Stimulated activated CD8-positive, alpha-beta memory T cell treated with anti-CD3 and anti-CD28 coated beads, Interleukin-2, amount 100 ng/mL, for 48 hours (primary cell): ENCODE measurements at places on chromosomes 4 and X.

DNA sequence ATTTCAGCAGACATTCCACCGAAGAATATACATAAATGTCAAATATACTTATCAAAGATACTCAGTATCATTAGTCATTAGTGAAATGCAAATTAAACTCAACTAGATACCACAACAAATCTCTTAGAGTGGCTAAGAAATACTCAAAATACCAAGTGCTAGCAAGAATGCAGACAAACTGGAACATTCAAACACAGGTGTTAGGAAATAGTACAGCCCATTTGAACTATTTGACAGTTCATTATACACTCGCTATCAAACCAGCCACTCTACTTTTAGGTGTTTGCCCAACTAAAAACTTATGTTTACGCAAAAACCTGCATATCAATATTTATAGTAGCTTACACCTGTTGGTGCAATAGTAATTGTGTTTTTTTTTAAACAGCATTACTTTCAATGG lies 8.8 kb downstream of the ADAM29 start:
- no peak for DNase-seq

GRCh38 chr4:184843984-184844554 lies 18.3 kb upstream of the ACSL1 start:
- no peak for DNase-seq

- DNase-seq = no peak
These were observed 708.4 kb upstream of the FRG1 start for GRCh38 chr4:189232274-189232673.

GRCh38 chr4:100289946-100290345 lies 99.7 kb upstream of the DDIT4L start:
- DNase-seq = no peak

DNA sequence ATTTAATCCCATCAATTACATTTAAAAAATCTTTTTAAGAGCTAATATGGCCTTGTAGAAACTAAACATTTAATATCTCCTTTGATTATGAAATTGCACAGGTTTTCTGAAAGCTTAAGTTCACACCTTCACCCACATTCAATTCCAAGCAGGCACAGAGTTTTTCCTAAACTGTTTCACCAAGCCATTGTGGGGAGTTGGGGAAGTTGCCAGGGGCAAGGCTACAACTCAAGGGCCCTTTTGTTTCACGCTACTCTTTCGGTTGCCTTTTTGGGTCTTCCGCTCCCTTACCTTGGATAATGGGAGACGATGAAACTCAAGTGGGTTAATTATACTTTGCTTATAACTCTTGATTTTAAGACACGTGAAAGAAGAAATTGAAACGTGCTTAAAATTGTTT lies 33.3 kb downstream of the APBB2 start:
- no peak for DNase-seq

DNA sequence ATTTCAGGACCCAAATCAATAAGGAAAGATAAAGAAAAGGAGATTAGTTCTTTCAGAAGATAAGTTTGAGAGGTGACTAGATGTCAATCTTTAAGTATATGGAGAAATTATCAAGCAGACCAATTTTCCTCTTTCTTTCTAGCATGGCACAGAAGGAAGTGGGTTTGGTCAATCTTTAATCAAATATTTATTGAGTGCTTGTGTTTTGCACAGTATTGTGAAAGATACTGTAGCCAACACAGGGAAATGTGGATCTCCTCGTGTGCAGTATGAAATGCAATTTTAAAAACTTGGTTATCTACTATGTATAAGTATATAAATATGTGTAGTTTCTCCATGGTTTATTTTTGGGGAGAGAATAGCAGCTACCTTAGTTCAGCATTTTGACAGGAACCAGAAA lies 655.2 kb downstream of the RAPGEF2 start:
- DNase-seq = no peak

- no peak for DNase-seq
These were observed 66.0 kb downstream of the UBE2K start for GRCh38 chr4:39763714-39764572.

- DNase-seq = no peak
These were observed 11.3 kb downstream of the GC start for GRCh38 chr4:71772592-71772991.

DNA sequence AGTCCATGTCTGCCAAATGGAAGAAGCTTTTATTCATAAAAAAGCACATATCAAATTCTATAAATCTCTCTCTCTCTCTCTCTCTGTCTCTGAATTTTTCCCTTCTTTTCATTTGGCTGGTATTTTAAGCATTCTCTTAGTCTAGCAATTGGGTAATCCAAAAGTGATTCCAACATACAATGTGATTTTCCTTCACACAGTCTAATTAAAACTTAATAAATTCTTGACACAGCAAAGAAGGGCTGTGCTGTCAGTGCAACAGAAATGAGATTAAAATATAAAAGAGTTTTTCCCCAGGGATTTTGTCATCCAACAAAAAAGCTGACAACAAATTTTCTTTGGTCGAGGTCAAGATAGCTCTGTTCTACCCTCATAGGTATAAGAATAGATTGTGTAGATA lies 216.9 kb downstream of the CENPC start:
- DNase-seq = no peak

GRCh38 chr4:110793890-110794554 lies 171.1 kb upstream of the PITX2 start:
- DNase-seq = no peak

DNA sequence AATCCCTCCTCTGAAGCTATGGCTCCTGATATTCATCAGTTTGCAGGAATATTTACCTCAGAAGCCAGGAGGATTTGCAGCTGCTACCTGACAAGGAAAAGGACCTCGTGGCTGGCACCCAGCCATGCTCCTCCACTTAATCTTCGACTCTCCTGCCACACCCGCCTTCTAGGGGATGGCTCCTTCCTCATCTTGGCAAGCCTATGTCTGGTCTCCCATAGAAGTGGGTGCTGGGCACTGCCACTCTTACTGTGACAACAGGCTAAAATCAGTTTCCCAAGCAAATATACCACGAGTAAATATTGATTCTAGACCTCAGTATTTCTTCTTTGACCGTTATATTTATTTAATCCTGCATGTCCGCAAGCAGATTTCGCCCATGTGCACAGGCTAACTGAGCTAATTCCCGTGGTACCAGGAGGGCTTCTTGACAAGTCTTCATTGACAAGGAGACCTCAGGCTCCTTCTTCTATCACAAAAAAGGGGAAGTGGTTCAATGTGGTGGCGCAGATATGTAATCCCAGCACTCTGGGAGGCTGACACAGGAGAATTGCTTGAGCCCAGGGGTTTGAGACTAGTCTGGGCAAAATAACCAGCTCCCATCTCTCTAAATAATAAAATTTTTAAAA lies 52.6 kb upstream of the DCTD start:
- no peak for DNase-seq

DNA sequence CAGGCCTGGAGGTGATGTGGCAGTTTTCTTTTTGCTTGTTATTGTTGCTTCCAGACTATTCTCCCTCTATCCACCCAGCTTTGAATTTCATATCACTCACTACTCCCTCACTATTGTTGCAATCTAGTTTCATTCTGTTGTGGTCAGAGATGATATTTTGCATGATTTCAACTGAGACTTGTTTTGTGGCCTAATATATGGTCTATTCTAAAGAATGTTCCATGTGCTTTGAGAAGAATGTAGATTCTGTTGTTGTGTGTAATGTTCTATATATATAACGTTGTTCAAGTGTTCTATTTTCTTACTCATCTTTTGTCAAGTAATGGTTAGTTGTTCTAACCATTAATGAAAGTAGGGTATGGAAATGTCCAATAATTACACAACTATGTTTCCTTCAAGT lies 59.0 kb downstream of the THOC2 start:
- DNase-seq = no peak

DNA sequence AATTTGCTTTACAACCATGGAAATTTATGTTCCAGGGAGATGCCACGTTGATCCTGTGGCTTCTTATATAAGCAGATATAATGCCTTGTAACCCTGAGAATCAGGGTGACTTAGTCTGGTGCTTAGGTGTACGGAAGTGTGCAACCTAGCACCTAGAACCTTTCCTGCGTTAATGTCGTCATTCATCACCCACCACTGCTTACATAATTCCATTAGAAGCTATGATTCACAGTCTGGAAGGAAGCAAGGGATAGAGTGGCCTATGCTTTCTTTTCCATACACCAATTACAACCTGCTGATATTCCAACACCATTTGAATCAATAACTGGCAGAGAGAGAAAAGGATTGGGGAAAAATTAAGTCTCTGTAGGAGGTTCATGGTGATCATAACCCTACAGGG lies 17.3 kb upstream of the CXCL8 start:
- DNase-seq = no peak

GRCh38 chr4:136557396-136557795 lies 974.9 kb downstream of the PCDH18 start:
- DNase-seq = no peak

DNA sequence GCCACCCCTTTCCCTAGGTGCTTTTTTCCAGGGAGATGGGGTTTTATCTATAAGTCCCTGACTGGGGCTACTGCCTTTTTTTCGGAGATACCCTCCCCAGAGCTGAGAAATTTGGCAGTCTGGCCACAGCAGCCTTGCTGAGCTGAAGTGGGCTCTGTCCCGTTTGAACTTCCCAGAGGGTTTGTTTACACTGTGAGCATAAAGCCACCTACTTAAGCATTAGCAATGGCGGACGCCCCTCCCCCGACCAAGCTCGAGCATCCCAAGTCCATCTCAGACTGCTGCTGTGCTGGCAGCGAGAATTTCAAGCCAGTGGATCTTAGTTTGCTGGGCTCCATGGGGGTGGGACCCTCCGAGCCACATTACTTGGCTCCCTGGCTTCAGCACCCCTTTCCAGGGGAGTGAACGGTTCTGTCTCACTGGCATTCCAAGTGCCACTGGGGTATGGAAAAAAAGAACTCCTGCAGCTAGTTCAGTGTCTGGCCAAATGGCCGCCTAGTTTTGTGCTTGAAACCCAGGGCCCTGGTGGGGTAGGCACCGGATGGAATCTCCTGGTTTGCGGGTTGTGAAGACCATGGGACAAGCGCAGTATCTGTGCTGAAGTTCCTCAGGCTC lies 456.4 kb upstream of the HTR2C start:
- DNase-seq = no peak

DNA sequence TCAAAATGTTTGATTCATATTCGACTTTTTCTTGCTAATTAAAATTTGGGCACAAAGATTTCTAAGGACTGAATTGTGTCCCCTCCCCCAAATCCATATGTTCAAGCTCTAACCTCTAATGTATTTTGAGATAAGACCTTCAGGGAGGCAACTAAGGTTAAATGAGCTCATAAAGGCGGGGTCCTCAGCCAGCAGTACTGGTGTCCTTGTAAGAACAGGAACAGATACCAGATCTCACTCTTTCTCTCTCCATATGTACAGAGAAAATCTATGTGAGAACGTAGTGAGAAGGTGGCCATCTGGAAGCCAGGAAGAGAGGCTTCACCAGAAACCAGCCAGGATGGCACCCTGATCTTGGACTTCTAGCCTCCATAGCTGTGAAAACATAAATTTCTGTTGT lies 116.9 kb downstream of the VEGFC start:
- DNase-seq = no peak

GRCh38 chr4:152117520-152117919 lies 356.7 kb upstream of the GATB start:
- no peak for DNase-seq

DNA sequence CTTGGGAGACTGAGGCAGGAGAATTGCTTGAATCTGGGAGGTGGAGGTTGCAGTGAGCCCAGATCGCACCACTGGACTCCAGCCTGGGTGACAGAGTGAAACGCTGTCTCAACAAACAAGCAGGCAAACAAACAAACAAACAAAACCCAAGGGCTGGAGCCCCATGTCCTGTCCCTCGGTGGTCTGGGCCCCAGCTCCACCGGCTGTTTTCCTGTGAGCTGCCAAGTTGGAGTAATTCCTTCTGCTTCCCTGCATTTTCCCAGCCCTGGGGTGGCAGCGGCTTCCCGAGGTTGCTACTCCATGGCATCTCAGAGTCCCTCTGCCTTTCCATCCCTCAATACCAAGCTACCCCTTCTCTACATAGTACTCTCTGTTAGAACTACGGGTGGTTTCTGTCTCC lies 43.2 kb downstream of the RGS12 start:
- no peak for DNase-seq

- no peak for DNase-seq
These were observed 303.7 kb upstream of the MAGEB2 start for GRCh38 chrX:29911673-29912072.

GRCh38 chr4:55014876-55015275 lies 110.5 kb downstream of the KDR start:
- no peak for DNase-seq

DNA sequence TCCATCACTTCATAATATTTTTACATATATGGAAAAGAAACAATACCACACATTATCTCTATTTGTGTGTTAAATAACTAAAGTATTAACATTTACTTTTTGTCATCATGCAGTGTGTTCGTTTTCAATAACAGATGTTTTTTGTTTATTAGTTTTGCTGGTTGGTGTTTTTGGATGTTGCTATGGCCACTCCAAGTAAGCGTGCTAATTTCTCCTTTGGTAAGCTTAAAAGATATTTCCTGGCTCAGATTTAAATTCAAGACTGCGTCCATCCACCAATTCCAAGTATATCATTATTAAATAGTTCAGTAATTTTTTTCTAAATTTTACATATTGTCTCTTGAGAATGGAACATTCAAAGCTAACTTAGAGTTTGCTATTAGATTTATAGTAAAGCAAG lies 235.4 kb upstream of the IL1RAPL1 start:
- no peak for DNase-seq

DNA sequence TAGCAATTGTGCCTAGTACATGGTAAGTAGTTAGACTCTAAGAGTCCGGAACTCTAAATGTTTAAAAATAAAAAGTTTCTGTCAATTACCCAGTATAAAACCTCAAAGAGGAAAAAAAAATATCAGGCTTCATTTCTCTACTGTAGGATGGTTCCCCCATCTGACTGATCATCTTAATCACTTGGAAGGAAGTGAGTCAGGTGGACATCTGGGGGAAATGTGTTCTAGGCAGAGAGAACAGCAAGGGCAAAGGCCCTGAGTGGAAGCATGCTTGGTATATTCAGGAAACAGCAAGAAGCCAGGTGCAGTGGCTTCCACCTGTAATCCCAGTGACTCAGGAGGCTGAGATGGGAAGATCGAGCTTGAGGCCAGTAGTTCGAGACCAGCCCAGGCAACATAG lies 2.9 kb upstream of the EIF1AX start:
- no peak for DNase-seq

DNA sequence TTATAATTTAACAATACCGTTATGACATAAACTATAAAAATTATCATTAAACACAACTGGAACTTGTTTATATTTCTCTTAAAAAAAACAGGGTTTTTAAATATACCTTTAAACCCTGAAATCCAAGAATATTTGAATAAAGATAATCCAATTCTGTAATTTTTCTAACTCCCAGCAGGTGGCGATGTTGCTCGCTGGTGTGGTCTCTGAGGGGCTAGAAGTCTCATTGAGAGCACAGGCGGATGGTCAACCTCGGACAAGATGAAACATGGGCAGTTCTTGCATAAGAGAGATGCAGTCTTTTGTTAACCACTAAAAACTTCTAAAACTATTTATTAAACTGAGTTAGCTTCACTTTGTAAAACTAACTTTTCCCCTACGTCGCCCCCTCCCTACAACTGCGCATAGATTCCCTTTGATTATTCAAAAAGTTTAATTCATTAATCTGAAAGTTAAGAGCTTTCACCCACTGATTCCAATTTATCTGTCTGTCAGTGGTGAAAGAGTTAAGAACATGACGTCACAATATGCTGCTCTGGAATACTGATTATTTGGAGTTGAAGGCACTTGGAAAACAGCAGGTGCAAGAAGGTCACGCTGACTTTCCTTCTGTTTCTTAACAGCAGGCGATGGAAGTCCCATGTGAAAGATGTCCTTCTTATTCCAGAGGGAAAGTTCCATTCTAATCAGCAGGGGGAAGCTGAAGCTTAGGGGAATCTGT lies 29.5 kb downstream of the DMP1 start:
- DNase-seq = no peak
